ENCODE measurements at places on chromosomes 2 and 18.

GRCh38 chr2:203730076-203730729 lies 23.8 kb downstream of the CD28 start:
- no peak for DNase-seq

DNA sequence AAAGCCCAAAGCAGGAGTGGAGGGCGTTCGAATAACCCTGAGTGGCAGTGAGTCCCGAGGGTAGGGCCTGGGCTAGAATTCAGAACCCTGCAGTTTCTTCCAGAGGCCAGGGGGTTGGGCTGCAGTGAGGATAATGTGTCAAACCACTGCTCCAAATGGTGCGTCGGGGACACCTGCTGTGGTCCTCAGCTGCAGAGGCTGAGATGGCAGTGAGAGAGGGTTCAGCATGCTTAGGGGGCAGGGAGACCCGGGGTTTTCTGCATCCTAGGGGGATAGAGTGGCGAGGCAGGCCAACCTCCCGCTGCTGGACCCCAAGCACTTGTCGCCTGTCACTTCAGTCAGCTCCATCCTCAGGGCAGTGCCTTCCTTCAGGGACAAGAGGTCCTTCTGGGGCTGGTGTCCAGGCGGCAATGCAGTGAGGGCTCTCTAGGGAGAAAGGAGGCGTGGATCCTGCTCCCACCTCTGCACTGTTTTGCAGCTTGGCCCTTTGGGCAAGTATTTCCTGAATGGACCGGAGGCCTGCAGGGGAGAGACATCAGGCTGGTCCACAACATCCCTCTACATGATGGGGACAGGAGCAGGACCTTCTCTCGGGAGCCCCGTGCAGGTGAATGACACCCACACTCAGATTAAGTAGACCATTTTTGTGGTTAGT lies 8.4 kb upstream of the NTSR2 start:
- no peak for DNase-seq

- DNase-seq: no peak
These were observed 426.7 kb upstream of the PKDCC start for GRCh38 chr2:41621095-41621494.

GRCh38 chr2:69682525-69682924 lies 39.0 kb upstream of the AAK1 start:
- DNase-seq: no peak

GRCh38 chr2:27051902-27052645 lies 606 bp downstream of the AGBL5 start:
- DNase-seq: no peak

- no peak for DNase-seq
These were observed 744.4 kb downstream of the KCNJ3 start for GRCh38 chr2:155442755-155443372.

DNA sequence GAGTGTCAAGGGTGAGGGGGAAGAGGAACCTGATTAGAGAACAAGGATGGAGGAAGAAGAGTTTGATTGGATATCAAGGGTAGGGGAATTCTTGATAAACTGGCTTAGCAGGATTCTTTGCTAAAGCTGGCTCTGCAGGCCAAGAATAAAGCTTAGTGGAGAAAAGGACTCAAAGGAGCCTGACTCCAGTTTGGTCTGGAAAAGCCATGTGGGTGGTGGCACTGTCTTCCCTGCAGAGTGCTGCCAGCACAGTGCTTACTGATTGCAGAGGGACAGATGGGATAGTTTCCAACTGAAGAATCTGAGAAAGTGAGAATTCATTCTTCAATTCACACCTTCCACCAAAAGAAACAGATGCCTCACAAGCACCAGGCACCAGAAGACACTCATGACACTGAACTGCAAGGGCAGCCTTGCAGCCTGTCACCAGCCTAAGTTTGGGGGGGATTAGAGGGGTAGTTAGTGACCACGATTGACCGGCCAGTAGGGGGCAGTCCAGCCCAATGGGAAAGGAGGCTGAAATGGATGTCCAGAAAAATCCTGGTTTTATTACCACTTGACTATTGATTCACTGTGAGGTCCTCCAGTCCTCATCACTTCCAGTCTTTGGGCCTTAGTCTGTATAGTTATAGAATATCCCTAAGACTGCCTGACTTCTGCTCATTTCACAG lies 334.5 kb downstream of the SMAD2 start:
- DNase-seq: peak; percentile 20

DNA sequence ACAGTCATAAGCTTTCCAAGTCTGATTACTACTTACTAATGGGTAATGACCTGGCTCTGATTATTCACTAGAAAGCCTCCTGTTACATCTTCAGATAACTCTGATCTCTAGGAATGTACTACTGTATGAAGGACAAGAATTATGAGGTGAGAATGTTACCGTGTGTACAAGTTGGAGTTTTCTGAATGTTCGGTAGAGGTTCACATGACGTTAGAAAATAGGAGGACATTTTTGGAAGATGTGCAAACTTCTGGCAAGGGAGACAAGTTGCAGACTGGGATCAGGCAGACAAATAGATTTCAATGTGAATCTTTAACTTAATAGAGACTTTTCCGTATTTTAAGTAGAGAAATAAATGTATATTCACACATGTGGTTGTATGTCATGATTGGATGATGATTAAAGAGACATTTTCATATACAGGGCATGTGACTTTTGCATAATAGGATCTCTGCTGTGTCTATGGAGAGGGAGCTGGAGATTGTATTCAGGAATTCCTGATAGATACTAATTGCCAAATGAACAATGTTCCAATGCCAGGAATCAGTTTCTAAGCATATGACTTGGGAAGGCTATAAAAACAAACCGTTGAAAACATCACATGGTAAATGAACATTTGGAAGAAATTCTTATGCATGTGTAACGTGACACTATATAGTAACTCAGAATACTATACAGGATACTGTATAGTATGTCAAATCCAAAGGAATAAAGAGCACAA lies 1695.8 kb upstream of the PIK3C3 start:
- DNase-seq: no peak

GRCh38 chr2:128301501-128301966 lies 17.1 kb downstream of the HS6ST1 start:
- DNase-seq: no peak

DNA sequence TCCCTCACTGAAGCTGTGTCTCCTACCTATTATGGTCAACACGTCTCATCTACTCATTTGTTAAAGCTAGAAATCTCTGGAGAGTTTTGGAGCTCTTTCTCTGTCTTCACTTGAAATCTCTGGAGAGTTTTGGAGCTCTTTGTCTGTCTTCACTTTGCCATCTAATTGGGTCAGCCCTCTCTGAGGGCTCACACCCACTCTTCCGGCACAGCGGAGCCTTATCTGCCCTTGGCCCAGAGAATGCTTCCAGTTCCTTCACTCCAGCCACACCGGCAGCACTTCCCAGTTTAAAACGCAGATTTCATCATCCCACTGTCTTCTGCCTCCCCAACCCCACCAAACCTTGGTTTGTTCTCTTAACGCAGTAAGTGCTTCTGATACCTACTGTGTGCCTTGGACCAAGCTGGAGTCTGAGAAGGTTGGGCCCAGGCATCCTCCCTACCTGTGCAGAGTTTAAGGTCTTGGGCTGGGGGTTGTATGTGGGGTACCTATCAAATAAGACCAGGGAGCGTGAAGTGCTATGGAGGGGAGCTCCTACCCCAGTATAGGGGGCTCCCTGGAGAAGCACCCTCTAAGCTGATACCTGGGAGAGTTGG lies 5.0 kb downstream of the HPCAL1 start:
- DNase-seq: no peak

- DNase-seq: no peak
These were observed 64.2 kb upstream of the TMEM87B start for GRCh38 chr2:111990856-111991255.

GRCh38 chr2:235582729-235583128 lies 88.9 kb downstream of the AGAP1 start:
- no peak for DNase-seq

DNA sequence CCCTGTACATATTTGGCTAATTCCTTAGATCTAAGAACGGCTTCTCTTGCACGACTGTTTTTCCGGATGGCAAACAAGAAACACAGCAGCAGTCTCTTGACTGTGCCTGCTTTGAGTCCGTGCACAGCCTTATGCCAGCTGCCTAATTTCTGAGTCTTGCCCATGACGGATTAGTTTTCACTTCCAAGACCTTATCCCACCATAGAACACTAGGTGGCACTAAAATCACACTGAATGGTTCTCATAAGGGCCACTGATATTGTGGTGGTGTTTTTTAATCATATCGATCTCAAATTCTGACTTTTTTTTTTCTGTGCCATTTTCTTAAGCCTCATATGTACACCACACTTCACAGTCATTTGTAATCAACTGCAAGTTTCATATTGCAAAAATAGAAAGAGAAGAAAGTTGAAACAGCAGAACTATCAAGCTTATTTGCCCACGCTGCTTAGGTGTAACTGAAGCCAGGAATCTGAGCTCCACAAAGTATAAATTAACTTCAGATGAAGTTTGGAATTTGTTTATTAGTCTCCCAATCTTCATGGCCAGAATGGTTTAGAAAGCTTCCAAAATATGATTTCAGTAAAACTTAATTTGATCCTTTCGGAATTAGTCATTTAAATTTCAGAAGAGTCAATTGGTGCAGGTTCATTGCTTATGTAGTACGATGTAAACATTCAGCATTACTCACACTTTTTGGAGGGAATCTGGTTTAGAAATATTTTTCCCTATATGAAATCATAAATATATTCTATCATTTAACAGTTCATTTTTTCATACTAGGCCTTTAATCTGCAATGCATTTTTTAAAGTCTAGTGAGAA lies 45.5 kb upstream of the SCN7A start:
- peak; percentile 20 for DNase-seq

- no peak for DNase-seq
These were observed 9.8 kb downstream of the MALL start for GRCh38 chr2:110105608-110106467.

GRCh38 chr2:25286723-25287483 lies 54.8 kb downstream of the DNMT3A start:
- DNase-seq: no peak

- no peak for DNase-seq
These were observed 496.6 kb downstream of the PTPRM start for GRCh38 chr18:8063733-8064132.

DNA sequence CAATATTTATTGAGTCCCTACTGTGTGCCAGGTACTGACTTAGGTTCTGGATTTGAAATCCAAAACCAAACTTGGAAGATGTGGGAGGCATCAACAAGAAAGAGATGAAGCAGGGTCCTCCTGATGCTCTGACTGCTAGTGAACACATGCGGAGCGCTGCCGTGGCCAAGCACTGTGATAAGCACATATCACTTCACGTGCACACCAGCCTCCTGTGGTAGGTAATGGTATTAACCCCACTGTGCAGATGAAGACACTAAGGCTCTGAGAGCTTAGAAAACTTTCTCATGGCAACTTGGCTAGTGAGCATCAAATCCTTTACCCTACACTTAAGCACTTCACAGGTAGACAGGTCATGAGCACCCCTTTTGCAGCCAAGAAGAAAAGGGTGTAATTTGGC lies 216.1 kb downstream of the HAUS1 start:
- no peak for DNase-seq

GRCh38 chr2:54942373-54942772 lies 107.9 kb downstream of the RTN4 start:
- no peak for DNase-seq

- DNase-seq: no peak
These were observed 2.5 kb downstream of the GALNT3 start for GRCh38 chr2:165791421-165792103.

DNA sequence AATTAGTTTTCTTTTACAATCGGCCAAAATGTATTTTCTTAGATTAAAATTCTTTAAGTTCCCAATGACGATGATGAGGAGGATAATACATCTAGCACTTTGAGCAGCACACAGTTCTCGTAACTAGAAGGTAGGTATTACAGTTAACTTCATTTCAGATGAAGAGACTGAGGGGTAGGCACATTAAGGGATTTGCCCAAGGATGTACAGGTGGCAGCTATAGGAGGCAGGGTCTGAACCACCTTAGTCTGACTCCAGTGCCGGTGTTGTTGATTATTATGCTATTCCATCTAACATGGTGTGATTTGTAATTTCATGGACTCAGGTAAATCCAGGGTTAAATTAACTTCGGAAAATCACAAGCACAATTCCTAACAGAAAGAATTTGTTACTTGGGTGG lies 1.1 kb downstream of the CD28 start:
- DNase-seq: no peak

DNA sequence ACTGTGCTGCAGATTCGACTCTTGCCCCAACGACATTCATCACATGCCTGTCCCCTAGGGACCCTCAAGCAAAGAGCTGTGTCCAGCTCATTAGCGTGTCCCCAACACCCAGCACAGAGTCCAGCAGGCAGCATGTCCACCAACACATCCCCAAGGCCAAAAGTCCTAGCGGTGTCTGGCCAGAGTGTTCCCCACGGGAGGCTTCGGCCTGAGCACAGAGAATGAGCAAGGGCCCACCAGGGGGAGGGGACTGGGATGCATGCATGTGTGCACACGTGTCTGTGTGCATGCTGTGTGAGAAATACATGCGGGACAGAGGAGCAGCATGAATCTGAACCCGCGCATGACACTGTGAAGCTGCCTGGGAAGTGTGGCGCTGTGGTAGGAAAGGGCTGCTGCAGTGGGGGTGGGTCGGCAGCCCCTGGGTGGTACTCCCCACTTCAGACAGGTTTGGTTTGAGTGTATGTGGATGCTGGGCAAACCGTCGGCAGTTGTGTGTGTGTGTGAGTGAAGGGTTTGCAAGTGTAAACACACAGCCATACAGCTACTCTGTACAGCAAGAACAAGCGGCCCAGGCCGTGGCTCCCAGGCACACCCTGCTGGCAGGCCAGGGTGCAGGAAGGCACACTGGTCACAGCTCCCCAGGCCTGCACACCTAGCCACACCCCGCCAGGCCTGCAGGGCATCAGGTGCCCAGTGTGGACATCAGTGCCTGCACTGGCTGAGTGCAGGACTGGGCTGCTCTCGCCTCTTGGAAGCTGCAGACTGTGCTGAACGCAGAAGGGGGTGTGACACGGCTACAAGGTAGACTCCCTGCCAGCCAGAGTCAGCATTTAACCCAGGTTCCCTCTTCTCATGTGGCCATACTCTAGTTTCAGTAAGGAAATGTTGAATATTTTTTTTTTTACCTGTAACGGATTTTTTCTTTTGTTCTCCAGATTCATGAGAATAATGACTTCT lies 19.5 kb upstream of the HES6 start:
- DNase-seq: no peak

Measured in germinal center (tissue), 1 donor.